Right hindlimb (tissue), 1 donor: ENCODE measurements at places on chromosomes 2 and 18.
A peak's percentile ranks its signal among the peaks of the same experiment; 100 is the strongest.

- no peak for DNase-seq
Measured at GRCh38 chr2:205527801-205528200, 154.5 kb upstream of the NRP2 start.

- DNase-seq, result no peak
Measured at GRCh38 chr2:142755191-142755590, 122.3 kb upstream of the KYNU start.

DNA sequence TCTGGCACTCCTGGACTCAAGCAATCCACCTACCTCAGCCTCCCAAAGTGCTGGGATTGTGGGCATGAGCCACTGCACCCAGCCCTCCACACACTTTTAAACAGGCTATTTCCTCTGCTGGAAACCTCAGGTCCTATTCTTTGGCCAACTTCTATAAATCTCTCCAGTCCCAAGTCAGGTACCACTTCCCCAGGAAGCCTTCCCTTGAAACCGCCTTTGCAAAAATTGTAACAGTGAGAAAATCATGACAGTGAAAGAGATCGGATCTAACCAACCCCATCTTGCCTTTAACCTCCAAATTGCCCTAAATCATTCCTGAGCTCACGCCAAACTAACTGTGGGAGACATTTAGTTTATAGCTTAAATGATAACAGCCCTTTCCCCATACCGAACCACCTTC lies 67.3 kb upstream of the CABLES1 start:
- no peak for DNase-seq

DNA sequence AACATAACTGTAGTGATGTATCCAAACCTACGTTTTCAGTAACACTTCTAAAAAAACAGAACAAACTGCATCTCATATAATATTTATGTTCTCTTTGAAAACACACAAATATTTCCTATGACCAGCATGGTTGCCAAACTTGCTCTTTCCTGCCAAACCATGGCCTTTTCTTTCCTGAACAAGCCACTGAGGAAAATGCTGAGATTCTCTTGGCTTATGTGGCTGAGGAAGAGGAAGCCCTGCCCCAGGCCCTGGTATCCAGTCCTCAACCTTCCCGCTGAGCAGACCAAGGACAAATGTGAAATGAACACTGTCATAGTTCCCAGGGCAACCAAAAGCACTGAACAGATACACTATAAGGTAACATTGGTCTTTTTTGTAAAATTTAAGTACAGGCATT lies 35.9 kb upstream of the NARS1 start:
- DNase-seq, result peak; percentile 35

DNA sequence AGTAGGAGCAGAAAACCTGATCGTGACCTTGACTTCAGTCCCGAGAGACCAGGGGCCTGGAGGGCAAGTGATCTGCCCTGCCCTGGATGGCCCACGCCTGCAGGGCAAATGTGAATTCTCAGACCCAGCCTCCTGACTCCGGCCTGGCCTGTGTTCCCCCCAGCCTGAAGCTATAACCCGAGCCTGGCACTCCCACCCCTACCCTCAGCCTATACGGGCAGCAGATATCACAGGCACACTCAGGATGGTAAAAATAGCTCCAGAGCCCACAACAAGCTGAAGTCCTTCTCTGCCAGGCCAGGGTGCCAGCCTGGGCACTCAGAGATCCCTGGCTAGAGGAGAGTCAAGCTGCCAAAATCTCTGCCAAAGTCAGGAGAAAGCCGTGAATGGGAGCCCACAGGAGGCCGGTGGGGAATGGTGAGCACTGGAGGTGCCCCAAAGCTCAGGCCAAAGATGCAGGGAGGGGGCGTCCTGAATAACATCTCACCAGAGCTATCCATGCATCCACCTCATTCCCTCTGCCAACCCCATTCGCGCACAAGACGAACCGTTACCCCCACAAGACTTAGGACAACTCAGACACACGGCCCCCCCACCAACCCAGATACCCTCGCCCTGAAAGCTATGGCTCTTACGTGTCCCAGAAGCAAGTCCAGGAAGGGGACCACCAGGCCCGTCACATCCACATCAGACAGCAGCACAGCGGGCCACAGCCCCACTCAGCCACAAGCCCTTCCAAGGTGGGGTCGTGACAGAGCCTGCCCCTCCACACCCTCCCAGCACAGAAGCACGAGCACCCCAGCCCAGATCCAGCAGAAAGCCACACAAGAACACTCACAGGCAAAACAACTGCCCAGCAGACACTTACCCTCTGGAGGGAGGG lies 144.9 kb downstream of the TNS1 start:
- DNase-seq, result peak; percentile 41

DNA sequence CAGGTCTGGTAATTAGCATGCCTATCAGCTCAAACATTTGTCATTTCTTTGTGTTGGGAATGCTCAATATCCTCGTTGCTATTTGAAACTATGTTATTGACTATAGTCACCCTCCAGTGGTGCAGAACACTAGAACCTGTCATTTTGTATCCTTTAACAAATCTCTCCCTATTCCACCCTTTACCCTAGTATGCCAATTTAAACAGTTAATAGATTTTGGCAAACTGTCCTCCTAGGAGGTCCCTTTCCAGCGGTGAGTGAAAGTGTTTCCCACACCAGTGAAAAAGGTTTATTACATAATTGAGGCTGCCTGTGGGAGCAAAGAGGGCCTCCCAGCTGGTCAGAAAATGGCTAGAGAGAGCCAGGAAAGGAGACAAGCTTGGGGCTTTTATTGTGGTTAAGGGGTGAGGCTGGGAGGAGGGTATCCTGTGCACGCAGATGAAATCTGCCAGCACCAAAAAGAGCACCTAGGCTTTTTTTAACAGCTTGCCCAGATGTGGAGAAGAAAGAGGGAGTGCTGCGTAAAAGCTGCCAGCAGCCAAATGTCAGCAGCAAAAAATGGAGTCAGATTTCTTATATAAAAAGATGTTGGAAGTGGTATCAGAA lies 1.8 kb upstream of the DRC1 start:
- DNase-seq, result no peak

DNA sequence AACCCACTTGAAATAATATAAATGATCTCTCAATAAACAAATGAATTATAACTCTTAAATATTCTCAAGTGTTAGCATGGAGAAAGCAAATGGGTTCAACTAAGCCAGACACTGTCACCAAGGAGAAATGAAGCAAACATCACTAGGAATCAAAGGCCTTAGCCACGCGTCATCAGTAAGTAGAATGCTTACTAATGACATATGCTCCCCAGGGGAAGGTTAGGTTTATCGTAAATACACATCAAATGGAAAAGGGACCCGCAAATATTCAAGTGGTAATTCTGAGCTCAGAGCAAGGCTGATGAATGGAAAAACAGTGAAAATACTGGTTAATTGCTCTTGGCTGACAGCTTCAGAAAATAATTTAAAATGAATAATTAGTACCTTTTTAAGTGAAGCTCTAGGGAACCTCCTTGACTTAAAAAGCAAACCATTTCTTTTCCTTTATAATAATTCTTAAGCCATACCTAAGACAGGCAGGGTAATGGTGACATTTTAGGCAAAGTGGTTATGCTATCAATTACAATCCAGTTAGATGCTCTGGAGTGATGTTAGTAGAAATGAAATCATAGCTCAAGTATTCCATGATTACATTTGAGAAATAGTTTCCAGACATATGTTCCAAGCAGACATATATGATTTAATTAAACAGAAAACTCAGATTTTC lies 101.5 kb downstream of the ALPK2 start:
- DNase-seq, result no peak

- peak; percentile 51 for DNase-seq
Measured at GRCh38 chr2:25151718-25152117, 16.7 kb downstream of the POMC start.

- DNase-seq, result peak; percentile 95
Measured at GRCh38 chr2:42047488-42048298, at the start of gene PKDCC. PKDCC (plus strand) TSS chr2:42048021; CDS start chr2:42048200, 179 bp downstream.

- peak; percentile 61 for DNase-seq
Measured at GRCh38 chr2:133841900-133842299, 273.6 kb upstream of the NCKAP5 start.

DNA sequence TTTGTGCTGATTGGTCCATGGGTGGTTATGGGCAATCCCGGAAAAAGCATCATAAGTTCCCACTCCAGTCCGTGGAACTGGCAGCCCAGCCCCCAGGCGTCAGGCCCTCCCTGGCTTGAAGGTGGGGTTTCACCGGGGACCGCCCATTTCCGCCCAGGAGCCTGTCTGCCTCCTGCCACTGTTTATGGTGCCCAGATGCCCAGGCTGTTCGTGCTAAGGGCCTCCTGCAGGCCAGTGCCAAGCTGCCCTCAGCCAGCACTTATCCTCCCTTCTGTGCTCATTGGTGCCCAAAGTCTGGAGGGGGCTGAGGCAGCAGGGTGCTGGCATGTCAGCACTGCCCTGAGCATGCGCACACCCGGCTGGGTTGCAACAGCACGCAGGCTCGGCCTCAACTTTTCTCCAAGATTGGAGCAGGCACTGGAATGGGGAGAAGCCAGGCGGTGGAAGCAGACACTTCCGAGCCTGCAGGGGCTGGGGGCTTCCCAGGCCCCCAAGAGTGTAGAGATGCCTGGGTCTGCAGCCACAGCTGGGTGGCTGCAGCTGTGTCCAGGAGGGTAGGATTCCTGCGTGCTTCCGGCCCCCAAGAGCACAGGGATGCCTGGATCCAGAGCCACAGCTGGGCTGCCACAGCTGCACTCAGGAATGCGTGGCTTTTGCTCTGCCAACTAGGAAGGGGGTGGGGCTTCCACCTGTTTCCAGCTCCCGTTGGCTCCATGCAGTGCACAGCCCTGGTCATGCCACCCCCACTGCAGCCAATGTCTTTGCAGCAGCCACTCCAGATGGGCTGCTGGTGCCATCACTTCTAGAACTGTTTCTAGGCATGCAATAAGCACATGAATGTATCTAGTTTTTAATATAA lies 74.0 kb downstream of the AGPS start:
- no peak for DNase-seq

DNA sequence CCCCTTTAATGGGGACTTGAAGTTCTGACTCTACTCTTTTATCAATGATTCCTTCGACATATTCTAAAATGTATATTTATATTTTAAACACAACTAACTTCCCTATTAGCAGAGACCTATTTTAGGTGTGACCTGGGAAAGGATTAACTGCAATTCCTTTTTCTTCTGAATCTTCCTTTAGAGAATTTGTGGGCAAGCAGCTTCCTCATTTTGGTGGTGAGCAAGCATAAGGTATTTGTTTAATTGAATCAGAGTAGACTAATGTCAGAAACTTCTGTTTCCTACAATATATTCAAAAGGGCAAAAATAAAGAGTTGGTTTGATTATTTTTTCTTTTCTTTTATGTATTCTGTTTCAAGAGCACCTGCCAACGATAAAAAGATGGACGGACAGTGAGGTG lies 237.0 kb downstream of the IKZF2 start:
- DNase-seq, result no peak
